ENCODE measurements at places on chromosomes 5 and 9. TPM values are rescaled to one million over a fixed set of nuclear protein-coding genes. Genes with fewer than 3 reads are reported as not detected.
A peak's percentile ranks its signal among the peaks of the same experiment; 100 is the strongest.

GRCh38 chr9:908536-909205, 67.2 kb downstream of the DMRT1 start:
- no peak for DNase-seq

GRCh38 chr5:80822640-80823039, 137.5 kb upstream of the RASGRF2 start:
- no peak for DNase-seq

DNA sequence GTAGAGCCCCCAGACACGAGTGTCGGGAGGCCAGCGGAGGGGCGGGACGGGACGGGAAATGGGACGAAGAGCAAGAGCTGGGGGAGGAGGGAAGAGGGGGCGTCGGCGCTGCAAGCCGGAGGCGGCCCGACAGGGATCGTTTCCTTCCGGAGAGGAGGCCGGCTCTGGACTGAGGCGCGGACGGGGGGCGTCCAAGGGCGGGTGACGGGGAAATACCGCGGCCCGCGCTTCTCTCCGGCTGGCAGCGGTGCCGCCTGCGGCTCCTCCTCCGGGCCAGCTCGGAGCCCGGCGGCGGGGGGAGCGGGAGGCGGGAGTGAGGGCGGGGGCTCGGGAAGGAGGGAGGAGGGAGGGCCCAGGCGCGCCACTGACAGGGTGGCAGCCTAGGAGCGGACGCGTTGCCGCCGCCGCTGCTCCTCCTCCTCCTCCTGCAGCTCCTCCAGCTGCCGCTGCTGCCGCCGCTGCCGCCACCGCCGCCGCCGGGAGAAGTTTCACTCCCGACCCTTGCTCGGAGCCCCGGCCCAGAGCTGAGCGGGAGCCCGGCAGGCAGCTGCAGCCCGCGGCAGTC, at the start of gene CHSY3:
TSS of gene CHSY3 (plus strand) at position 364 of the 565 bp plus-strand sequence.
- peak; percentile 78 for DNase-seq

- DNase-seq, result no peak
Observed at GRCh38 chr5:76626738-76627137, 3.5 kb upstream of the F2RL2 start.

DNA sequence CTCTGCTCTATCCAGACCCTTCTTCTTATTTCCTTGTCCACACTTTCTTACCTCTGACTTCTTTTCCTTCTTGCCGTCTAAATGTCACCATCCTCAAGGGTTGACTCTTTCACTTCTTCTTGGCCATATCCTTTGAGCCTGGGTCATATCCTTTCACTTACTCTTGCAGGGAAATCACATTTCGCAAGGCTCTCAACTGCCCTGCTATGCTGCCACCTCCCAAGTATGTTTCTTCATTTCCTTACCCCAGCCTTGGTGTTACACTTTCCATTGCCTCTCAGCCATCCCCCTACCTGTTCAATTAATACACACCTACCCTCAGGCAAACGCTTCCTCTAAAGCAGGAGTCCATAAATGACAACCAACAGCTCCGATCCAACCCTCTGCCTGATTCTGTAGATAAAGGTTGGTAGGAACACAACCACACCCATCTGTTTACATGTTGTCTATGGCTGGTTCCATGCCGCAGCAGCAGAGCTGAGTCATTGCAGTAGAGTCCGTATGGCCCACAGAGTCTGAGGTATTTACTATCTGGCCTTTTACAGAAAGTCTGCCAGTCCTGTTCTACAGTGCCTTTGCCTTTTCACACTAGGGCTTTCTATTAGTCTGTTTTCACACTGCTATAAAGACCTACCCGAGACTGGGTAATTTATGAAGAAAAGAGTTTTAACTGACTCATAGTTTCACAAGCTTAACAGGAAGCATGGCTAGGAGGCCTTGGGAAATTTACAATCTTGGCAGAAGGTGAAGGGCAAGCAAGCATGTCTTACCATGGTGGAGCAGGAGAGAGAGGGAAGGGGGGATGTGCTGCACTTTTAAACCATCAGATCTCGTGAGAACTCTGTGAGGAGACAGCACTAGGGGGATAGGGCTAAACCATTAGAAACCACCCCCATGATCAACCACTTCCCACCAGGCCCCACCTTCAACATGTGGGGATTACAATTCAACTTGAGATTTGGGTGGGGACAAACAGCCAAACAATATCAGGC, 97.9 kb downstream of the SV2C start:
- DNase-seq, result peak; percentile 18

- DNase-seq, result no peak
Observed at GRCh38 chr9:70398145-70398556, 16.3 kb downstream of the KLF9 start.

AK8 gene
- total RNA-seq, result 1.3 TPM

TMEM161B gene
- total RNA-seq, result 40.8 TPM

FBN2 gene
- total RNA-seq, result 0.82 TPM

ECM2 gene
- 2.5 TPM for total RNA-seq

CDKN2B-AS1 gene
- 1.00 TPM for total RNA-seq

DNA sequence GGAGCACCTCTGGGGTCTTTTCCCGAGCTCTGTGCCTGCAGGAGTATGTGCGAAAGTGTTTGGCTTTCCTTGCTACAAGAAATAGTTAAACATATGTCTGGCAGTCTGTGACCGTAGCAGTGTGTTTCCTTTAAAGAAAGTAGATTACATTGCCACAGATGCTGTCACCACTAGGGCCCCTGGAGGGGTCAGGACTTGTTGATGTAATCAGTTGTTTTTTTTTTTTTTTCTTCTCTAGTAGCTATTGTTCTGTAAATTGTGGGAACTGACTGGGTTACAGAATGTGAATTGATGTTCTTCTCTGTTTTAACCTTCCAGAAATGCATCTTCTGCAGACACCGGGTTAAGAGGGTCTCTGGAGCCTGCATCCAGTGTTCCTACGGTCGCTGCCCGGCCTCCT, 345.6 kb downstream of the KDM4C start:
- no peak for DNase-seq

DNA sequence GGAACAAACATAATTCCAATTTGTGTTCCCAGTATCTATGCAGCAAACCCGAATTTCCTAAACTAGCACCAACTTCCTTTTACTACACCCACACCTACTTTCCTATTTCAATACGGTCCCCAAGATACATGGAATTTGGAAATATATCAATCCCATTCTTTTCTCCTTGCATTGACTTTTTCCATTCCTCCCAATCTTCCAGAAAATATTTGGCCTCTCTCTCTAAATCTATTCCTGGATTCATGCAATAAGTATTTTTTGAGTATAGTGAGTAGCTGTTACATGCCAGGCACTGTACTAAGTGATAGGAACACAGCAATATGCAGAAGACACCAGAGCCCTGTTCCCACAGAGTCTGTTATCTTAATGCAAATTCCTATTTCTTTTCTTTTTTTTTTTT, 216.2 kb upstream of the PIK3R1 start:
- no peak for DNase-seq

DNA sequence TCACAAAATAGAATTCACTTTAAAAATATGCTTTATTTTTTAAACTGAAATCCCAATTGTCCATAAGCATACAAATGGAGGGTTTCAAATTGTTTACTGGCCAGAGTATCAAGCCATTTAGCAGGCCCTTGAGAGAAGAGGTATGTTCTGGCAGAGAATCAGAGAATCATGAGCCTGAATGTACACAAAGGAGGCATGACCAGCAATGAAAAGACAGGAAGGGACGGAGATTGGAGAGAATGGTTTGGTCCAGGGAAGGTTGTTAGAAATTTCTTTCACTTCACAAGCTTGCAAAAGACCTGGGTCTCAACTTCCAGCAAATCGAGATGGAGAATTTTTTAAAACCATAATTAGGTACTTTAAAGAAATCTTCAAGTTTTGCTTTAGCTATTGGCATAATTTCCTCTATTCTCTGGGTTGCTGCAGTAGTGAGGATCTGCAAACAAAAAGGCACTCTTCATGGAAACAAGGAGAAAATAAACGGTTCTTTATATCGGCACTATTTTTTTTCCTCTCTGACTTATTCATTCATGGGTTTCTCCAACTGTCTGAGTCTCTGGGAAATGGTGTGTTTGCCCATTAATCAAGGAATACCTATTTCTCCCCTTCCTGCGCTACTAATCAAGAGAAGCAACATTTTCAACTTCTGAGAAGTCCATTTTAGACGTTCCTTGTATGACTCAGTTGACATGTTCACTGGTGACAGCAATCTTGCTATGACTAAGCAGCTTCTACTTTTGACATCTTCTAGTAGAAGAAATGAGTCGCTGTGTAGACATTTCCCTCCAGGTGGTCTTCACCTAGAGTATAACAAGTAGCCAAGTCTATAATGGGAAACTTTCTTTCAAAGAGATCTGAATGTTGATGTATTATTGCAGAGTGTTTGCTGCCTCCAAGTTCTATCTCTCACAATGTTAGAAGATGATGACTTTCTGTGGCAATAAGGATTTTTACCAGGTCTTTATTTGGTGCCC, 23.1 kb upstream of the ERCC6L2 start:
- no peak for DNase-seq

GRCh38 chr9:134836406-134836970, 44.1 kb upstream of the FCN2 start:
- no peak for DNase-seq

Measured in transverse colon (tissue), 4 donors.